Fibroblast of skin of left biceps (primary cell): ENCODE measurements at places on chromosomes 3 and 15.

DNA sequence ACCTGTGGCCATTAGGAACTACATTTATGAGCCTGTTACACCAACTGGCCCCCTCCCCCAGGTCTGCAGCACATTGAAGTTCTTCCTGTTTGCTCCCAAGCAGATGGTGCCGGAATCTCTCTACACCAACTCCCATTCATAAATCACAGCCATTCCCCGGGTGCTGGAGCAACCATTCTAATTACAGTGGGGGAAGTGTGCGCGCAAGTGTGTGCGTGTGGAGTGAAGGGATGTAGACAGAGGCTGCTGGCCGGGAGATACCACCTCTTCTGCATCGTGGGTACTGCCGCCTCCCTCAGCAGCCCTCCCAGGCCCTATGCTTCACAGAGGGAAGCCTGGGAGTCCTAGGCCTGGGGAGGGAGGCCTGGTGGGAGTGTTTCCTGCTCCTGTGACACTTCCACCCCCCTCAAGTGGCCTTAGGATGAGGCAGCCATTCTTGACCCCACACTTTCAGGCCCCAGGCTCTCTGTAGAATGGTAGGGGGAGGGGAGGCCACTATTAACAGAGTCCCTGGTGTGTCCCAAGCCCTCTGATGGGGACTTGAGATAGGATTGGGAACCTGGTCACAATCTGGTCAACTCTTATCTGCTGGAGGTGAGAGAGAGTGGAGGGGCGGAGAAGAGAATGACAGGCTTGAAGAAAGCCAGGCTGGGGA, 69.1 kb downstream of the MAGEF1 start:
- DNase-seq: no peak

GRCh38 chr3:184716622-184717398, 4.9 kb upstream of the MAGEF1 start:
- DNase-seq: no peak

- no peak for DNase-seq
These were observed 11.2 kb downstream of the DLL4 start for GRCh38 chr15:40940296-40940801.

DNA sequence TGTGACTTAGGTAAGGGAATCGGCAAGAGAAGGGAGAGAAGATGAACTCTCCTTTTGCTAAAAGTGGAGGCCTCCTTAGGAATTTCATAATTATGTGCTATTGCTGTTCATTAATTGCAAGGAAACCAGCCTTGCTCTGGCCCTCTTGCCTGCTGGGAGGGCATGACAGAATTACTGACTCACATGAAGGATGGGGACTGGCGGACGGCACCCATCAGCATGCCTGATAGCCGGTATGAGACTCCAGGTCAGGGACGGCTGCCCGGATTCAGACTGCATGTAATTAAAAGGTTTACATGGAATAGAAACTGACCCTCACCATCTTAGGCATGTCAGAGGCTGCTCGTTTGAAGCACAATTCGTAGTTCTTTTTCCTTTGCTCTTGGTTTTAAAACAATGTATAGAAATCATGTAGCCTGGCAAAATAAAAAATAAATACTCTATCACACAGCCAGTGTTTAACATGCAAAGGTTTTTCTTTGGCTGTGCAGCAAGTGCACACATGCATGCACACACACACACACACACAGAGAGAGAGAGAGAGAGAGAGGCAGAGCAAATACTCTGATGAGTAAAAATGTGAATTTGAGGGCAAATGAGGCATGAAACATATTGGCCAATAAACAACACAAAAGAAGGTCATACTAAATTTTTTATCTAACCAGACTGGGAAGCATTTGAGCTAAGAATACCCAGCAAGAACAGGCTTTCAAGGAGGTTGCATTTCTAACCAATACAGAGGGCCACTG, 82.7 kb downstream of the FOXB1 start:
- no peak for DNase-seq

DNA sequence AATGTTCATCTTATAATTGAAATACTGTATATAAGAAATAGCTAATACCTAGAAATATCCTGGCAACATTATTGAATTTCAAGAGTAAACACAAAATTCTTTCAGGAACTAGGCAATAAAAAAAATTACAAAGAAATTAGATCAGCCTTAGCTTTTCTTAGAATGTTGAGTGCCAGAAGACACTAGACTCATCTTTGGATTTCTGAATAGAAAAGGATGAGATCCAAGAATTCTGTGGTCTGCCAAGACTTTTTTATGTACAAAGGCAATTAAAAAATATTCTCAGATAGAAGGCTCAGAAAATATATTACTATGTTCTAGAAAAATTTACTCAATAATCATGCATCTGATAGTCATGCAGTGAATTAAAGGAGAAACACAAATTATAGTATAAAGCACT, 294.5 kb upstream of the CDIN1 start:
- DNase-seq: no peak

DNA sequence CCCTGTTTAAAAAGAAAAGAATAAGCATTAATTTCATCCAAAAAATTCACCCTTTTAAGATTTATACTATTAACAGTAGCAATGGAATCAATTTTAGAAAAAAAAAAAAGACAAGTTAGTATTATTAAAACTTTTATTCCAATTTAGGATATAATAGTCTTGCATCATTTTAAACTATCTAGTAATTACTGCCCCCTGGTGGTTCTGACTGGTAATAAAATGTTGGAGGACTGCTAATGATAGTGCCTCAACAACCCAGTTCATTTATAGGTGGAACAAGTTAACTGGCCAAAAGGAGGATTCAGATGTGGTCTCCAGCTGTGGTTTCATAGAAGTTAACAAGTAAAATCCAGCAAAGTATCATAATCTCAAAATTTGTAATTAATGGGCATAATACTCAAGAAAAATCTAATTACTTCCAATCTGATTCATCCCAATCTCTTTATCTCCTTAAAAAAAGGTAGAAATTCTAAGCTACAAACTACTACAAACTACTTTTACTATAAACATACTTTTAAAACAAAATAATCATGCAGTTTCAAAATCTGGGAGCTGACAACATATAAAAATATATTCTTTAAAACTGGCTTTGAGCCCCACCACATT, 30.7 kb upstream of the WDR49 start:
- DNase-seq: peak; percentile 12

DNA sequence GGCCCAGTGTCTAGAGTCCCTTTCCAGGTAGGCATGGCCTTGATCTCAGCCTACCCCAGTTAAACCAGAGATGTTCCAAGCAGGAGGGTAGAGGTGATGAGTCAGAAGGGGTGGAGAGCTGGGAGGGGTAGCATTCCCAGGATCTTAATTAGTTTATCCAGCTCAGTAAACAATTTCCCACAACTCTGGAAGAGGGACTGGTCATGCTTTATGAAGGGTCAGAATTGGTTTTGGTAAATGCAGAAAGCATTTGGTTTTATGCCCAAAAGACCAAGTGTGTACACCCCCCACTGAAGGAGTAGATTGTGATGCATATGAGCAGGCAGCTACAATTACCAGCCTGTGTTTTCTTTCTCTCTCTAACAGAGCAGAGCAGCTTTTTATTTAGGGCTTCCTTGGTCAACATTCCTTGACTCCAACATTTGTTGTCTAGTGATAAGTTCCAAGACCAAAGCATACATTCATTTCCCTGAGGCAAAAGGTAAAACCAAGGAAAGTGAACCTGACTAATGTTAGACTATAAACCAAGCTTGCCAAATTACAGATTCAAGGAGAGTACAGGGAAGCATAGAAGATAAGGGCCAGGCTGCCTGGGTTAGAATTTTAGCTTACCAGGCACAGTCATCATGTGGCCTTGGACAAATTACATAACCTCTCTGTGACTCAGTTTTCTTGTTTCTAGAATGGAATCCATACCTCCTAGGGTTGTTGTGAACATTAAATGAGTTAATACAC, 17.6 kb downstream of the EXOSC7 start:
- no peak for DNase-seq
